ENCODE measurements at places on chromosomes 4 and X. TPM values are rescaled to one million over a fixed set of nuclear protein-coding genes. Genes with fewer than 3 reads are reported as not detected.

Gene LRCH2
- 0.44 TPM for total RNA-seq

Gene HPGD
- total RNA-seq, result 0.77 TPM

Gene CPZ
- not detected for total RNA-seq

Gene OTC
- not detected for total RNA-seq

Gene SULT1B1
- 0.21 TPM for total RNA-seq

Gene TBC1D25
- 18.2 TPM for total RNA-seq

Gene ZDHHC9
- total RNA-seq, result 30.6 TPM

Gene SOX3
- not detected for total RNA-seq

Gene GAGE12D
- total RNA-seq, result not detected
